ENCODE measurements at places on chromosomes 7 and 10. TPM values are rescaled to one million over a fixed set of nuclear protein-coding genes. Genes with fewer than 3 reads are reported as not detected.

DNA sequence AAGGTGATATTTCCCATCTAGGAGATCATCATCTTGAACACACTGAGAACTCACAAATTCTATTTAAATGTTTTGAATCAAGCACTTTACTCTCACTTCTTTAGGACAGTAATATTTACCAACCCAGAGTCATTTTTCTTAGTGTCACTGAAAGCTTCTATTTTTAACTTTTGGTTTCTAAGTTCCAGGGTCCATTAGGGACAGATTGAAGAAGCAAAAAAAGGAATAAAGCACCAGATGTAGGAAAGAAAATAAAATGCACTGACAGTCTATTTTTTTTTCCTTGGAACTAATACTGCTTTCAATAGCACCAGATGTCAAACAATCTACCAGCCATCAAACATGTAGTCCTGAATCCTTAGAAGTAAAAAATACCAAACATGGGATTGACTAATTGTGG is 526.7 kb upstream of the LRRN3 start:
- DNase-seq, result no peak

Gene NANOS1
- 5.1 TPM for total RNA-seq

DNA sequence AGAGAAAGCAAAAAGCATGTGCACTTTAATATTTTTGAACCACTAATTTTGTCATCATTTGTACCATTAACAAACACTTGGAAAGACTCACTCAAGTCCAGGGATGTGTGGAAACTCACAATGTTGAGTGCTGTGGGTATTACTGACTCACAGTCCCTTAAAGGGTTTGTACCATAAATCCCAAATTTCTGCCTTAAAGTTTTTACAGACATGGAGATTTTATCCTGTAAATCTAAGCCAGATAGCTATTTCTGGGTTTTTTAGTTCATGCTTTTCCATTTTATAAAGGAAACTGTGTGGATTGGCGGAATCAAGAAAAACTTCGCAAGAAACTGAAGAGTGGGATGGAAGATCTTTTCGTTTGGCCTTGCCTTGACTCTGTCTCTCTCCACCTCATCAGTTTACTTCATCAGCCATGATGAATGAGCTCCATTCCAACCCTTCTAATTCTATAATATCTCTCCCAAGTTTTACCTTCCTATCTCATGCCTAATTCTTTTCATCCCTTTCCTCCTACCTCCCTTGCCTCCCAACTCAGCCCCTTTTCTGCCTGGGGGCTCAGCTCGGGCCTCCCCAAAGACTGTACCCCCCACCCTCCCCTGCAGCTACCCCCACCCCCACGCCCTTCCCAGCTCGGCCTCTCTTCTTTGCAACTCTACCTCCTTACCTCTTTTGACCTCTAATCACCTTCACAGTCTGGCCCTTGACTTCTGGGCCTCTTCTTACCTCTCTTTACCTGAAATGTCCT is 218.5 kb upstream of the MKLN1 start:
- no peak for DNase-seq

Gene TCERG1L
- not detected for total RNA-seq

DNA sequence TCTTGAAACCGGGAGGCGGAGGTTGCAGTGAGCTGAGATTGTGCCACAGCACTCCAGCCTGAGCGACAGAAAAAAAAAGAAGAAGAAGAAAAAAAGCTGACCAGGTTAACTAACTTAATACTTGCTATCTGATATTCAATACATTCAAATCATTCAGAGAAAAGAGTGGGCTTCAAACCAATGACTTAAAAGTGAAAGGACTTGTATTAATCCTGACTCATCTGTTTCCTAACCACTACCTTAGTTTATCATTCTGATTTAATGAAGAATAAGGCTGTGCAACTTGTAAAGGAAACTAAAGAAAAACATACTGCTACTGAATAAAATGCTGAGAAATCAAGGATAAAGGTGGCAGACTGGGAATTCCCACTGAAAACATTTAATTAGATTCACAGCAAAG is 128.4 kb downstream of the NRBF2 start:
- DNase-seq, result no peak

- DNase-seq, result peak; percentile 49
Observed at GRCh38 chr10:84308481-84309304, 19.7 kb upstream of the CCSER2 start.

DNA sequence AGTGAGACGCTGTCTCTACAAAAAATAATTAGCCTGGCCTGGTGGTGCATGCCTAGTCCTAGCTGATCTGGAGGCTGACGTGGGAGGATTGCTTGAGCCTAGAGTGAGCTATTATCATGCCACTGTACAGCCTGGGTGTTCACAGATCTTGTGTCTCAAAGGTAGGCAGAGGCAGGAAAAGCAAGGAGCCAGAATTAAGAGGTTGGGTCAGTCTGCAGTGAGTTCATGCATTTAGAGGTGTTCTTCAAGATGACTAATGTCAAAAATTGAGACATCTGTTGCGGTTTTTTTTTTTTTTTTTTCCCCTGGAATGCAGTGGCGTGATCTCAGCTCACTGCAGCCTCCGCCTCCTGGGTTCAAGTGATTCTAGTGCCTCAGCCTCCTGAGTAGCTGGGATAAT is 5.4 kb downstream of the PPIA start:
- no peak for DNase-seq

Gene ANKRD61
- 1.3 TPM for total RNA-seq

Gene TWIST1
- not detected for total RNA-seq

- DNase-seq, result peak; percentile 67
Observed at GRCh38 chr10:93437086-93437945, 44.8 kb downstream of the MYOF start.

GRCh38 chr10:45353186-45353585 is 20.8 kb upstream of the ALOX5 start:
- no peak for DNase-seq

DNA sequence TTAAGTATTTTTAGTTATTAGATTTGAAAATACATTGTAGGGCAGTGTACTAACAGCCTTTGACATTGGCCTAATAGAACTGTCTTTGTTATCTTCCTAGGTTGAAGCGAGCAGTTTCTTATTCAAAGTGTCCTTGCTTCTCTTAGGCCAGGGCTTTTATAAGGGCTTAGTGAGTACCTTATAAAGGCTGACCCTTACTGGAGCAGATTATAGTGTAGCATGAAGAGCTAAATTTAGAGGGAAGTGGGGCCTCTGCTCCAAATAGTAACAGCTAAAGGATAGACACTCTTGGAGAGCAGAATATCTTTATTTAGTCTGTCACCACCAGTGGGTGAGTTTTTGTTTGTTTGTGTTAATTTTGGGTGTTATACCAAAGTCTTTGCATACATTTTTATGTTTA is 15.9 kb downstream of the BZW2 start:
- DNase-seq, result no peak

DNA sequence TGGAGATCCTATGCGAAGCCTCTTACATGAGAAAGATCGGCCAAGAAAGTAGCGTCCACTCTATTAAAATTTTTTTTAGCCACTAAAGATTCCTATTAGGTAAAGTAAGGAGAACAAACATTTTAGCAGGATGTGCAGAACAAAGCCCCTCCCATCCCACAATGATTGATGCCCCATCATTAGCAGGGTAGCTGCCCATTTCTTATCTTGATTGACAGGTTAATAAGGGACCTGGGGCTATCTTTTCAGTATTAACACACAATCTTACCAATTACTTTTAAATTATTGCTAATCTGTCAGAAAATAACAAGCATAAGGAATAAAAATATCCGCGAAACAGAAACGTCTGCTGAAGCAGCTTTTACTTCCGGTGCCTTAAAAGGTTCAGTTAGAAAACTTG is 5.1 kb downstream of the FZD8 start:
- peak; percentile 9 for DNase-seq

Gene CTAGE4
- total RNA-seq, result 3.3 TPM

Gene DPYSL4
- total RNA-seq, result not detected

- DNase-seq, result no peak
Observed at GRCh38 chr7:50332241-50333165, 28.0 kb downstream of the IKZF1 start.

- DNase-seq, result no peak
Observed at GRCh38 chr10:78929541-78929940, 139.2 kb upstream of the ZMIZ1 start.

Gene CPA2
- 65.8 TPM for total RNA-seq

Gene UNCX
- total RNA-seq, result not detected

GRCh38 chr7:103687951-103688350 is 241.9 kb upstream of the SLC26A5 start:
- no peak for DNase-seq

GRCh38 chr10:102135956-102136526 is 3.2 kb downstream of the PPRC1 start:
- DNase-seq, result no peak

- no peak for DNase-seq
Observed at GRCh38 chr10:101414034-101414433, 60.1 kb downstream of the BTRC start.

Gene GDF2
- total RNA-seq, result not detected

- DNase-seq, result no peak
Observed at GRCh38 chr7:85039196-85039923, 147.5 kb downstream of the SEMA3D start.

Gene GJC3
- total RNA-seq, result not detected

Gene CLDN4
- total RNA-seq, result 15.6 TPM

DNA sequence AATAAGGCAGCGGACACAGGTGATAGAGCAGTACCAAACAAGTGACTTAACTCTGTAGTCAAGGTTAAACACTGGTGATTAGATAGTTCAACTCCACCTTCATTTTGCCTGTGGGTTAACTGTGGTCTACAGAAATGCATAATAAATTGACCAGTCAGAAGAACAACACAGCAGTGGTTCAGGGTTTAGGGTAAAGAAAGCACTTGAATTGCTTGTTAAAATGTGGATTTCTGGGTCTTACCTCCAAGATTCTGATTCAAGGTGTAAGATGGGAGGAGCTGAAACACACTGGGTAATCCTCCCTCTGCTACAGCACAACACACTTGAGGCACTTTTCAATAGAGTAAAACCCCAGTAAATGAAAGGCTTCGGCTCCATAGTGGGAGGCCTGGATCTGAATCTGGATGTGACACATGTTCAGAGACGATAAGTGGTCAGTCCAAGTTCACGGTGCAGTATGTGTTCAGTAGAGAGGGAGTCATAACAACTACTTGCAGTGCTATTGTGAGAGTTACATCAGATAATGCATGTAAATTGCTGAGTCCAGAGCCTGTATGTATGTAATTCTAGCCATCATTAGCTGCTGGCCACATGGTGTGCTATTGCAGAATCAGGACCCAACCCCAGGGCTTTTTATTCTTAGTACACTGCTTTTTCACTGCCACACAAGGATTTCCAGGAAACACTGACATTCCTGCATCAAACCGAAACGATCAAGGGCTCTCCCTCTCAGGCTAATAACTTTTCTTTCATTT is 141.7 kb downstream of the SORCS1 start:
- DNase-seq, result peak; percentile 14

- DNase-seq, result no peak
Observed at GRCh38 chr7:136163340-136163801, 186.2 kb upstream of the MTPN start.

GRCh38 chr10:88194041-88194887 is 330.8 kb downstream of the PTEN start:
- DNase-seq, result no peak

DNA sequence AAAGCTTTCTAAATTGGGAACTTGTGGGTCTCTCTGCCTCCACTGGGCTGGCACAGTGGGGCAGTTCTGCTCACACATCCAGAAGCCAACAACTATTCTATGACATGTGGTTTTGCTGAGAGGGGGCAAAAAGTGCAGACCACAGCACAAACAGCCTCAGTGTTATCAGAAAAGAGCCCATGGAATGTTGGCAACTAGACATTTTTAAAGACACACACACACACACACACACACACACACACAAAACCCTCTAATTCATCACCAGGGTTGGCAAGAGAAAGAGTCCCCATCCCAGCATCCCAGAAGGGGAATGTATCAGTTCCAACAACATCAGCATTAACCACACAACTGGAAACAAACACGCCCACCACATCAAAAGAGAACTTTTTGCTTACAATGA is 117.1 kb downstream of the FGFR2 start:
- no peak for DNase-seq

Gene BPGM
- 28.1 TPM for total RNA-seq

Gene TMEM178B
- not detected for total RNA-seq

GRCh38 chr7:73382934-73383503 is 50.6 kb upstream of the FZD9 start:
- no peak for DNase-seq

DNA sequence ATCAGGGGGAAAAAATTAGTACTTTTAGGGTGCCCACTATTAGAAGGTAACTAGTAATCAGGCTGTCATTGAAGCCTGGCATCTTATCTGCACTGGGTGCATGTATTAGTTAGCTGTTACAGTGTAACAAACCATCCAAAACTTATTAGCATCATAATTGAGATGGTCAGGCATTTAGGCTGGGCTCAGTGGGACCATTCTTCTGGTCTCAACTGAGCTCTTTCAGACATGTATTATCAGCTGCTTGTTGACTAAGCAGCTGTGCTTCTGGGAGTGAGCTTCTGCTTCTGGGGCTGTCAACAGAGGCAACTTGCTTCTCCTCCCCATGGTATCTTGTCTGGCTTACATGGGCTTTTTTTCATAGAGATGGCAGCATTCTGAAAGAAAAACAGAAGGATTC is 154.0 kb upstream of the ZNF92 start:
- no peak for DNase-seq

- DNase-seq, result no peak
Observed at GRCh38 chr7:50355817-50356178, 51.3 kb downstream of the IKZF1 start.

Gene PRKG1
- 11.6 TPM for total RNA-seq

GRCh38 chr7:18125476-18125875 is 97.8 kb upstream of the PRPS1L1 start:
- DNase-seq, result peak; percentile 79

Gene SGCE
- total RNA-seq, result 67.2 TPM

- no peak for DNase-seq
Observed at GRCh38 chr10:1130995-1131790, 75.0 kb downstream of the WDR37 start.

DNA sequence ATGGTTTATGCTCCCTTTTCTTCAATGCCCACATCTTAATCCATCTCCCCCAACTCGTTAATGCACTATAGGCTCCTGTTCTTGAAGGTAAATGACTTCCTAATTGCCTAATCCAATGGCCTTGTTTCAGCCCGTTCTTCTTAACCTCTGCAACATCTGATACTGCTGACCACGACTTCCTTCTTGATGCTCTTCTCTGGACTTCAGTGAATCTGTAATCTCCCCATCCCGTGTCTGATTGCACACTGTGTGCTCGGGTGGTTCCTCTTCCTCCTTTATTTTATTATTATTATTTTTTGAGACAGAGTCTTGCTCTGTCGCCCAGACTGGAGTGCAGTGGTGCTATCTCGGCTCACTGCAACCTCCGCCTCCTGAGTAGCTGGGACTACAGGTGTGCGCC is 58.9 kb downstream of the HIPK2 start:
- DNase-seq, result no peak

Gene BAMBI
- 4.2 TPM for total RNA-seq

Gene BTBD16
- total RNA-seq, result not detected

- DNase-seq, result no peak
Observed at GRCh38 chr7:74003621-74004020, 24.4 kb upstream of the ELN start.

DNA sequence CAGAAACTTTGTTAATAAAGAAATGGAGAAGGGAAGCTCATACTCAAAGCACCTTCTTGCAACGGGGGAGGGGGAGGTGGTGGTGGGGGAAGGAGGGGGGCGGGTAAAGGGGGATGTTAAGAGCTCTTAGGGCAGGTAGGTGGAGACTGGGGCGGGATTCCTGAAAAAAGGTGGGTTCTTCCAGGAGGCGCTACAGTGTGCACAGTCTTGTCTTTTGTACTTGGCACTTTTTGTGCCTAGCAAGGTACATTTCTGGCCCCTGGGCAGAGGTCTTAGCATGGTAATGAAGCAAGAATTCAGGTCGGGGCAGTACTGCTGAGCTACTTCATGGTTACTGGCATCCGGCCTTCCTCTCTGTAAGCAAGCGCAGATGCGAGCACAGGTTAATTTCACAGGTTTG is 15.2 kb upstream of the LAMB4 start:
- no peak for DNase-seq

- no peak for DNase-seq
Observed at GRCh38 chr7:79353720-79354468, 99.6 kb downstream of the MAGI2 start.

All from stomach (tissue), 19 donors.